ENCODE measurements at places on chromosomes 1 and 21.

- no peak for DNase-seq
These were observed 4.6 kb downstream of the LAMC1 start for GRCh38 chr1:183027791-183028190.

DNA sequence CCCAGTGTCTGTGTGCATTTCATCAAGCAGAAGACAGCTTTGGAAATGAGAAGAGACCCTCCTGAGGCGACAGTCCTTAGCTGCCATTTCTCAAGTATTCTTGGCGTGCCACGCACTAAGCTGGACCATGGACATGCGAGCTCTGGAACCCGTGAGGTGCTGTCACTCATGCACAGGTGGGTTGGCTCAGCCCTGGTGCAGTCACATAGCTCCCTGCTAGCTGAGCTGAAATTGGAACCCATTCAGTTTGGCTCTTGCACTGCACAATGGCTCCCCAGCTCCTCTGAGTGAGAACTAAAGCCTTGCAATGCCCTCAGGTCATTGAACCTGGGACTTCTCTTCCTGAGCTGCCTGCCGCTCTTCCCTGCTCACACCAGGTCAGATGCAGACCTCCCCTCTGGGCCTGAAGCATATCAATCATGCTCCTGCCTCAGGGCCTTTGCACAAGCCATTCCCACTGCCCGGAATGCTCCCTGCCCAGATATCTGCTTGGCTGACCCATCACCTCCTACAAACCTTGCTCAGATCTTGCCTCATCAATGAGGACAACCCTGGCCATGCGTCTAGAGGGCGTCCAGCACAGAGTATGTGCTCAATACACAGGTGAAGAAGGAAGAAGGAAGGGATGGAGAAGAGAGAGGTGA, 6.3 kb upstream of the SRARP start:
- no peak for DNase-seq

GRCh38 chr1:93033029-93033428, 46.1 kb upstream of the MTF2 start:
- no peak for DNase-seq

- DNase-seq: no peak
These were observed 766 bp downstream of the RAP1GAP start for GRCh38 chr1:21668232-21668950.

DNA sequence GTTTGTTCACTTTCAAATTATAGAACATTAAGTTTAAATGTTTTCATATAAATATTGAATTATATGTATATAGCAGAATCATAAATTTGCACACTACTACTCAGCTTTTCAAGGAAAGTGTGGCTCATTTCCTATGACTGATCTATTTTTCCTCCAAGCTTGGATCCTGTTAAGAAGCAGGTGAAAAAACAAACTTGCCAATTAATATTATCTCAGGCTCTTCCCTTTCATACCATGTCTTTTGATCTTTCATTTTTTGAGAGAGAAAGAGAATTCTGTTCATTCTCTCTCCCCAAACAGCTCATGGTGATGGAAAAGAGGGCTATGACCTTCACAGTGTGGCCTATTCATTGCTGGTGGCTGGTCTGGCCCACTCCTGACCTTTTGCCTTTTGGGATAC, 43.7 kb downstream of the SEC16B start:
- no peak for DNase-seq

DNA sequence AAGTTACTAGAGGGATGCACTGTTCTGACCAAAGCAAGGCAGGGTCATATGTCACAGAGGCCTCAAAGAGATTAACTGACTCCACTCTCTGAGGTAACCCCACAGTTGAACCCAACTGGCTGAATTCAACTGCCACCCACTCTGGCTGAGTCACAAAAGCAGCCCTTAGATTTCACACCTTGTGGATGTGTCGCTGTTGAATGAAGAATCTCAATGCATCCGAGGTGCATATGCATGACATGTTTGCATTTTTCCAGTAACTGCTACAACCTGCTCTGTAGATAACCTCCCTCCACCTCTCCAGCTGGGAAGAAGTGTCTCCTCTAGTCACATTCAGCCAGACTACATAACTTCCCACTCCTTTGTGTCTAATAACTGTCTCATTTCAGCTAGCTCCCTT, 27.9 kb upstream of the KIF21B start:
- DNase-seq: no peak

DNA sequence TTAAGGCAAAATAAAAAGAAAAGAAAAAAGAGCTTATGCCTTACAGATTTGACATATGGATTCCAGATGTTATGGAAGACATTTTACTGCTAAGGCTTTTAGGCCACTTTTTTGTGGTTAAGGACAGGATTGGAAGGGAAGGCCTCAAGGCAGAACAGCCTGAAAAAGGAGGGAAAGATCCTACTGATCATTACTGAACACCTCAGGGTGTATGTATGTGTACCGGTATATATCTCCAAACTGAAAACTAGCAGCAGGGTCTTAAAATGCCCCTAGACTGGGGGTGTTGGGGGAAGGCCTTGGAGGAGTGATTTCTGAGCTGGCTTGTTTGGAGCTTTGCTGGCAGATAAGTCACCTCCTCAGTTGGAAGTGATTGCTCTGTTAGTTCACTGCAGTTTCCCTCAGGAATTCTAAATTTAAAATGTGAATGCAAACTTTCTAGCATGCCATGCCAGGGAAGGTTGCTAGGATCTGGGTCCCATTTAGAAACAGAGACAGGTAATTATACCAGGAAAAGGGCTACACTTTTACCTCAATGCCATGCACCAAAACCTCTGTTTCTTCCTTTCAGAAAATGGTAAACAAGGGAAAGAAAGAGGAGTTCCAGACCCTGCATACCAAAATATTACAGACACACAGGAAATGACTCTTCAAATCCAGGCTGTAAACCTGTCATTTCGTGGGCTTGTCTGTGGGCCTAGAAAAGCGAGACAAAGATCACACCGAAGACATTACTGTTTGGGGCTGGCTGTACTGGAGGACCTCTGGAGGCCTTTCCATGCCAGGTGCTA, 15.0 kb downstream of the C1orf52 start:
- peak; percentile 84 for DNase-seq

DNA sequence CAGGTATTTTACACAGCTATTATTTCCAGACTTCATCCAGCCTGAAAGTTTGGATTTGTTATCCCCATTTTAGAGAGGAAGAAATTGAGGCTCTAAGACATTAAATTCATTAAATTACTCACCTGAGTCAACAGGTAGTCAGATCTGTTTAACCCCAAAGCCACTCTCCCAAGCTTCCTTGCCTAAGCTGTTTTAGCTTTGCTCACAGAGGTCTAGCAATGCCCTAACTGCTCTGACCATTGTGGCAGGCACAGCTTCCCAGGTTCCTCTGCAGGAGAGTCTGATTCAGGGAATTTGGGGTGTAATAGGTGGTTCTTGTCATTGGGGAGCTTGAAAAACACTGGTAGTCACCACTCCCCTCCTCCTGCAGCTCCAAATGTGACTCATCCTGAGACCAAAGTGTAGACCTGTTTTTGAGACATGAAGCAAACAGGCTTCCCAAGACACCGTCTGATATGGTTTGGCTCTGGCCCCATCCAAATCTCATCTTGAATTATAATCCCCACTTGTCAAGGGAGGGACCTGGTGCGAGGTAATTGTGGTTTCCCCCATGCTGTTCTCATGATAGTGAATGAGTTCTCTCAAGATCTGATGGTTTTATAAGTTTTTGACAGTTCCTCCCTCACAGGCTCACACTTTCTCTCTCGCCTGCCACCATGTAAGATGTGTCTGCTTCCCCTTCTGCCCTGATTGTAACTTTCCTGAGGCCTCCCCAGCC, 142.8 kb upstream of the DNAH14 start:
- peak; percentile 31 for DNase-seq

DNA sequence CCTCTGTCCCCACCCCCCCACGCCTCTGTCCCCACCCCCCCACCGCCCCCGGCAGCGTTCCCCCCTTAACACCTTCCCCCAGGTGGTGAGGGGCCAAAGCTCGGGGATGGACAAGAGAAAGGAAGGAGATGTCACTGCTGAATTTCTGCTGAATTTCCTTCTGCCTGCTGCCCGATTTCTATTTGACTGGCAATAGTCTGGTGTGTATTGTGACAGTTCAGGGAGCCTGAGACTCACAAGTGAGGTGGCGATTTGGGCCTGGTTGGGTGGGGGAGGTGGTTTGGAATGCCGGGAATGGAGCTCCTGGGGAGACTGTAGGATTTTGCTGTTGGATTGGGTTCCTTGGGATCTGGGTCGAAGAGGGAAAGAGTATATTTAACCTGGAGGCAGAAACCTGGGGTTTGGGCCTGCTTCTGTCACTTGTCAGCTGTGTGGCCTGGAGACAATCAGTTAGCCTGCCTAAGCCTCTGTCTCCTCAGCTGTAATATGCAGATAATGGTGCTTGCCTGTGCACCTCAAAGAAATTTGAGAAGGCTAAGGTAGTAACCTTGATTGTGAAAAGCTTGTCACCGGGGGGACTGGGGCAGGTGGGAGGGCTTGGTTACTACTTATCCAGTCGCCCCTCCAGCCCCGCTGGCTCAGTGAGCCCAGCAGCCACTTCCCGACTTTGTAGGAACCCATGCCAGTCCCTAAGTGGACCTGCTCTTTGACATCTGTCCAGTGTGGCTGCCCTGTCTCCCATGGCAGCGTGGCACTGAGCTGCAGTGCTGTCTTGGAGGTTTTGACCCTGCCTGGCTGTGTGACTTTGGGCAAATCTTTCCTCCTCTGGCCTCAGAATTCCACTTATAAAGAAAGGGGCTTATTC, 7.7 kb upstream of the LMNA start:
- no peak for DNase-seq

- DNase-seq: no peak
These were observed 74.2 kb upstream of the MACF1 start for GRCh38 chr1:39130325-39130724.

DNA sequence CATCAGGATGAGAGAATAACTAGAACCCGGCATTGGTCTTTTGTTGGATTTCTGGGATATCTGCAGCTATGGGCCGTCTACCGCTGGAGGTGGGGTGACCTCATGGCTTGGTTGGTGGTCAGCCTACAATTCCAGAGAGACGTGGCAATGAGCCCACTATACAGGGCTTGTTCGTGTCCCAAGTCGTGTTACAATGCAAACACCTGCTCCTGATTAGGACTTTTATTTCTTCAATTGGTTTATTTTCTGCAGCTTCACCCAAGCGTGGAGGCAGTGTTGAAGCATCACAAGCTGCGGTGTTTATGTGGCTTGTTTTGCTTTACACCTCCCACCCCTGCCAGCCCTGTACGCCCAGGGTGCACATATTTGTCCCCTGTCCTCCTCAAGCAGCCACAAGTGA, 211.7 kb upstream of the TMEM51 start:
- no peak for DNase-seq

GRCh38 chr1:108505763-108506070, 54.2 kb upstream of the EEIG2 start:
- no peak for DNase-seq

- no peak for DNase-seq
These were observed 207.4 kb downstream of the GABPA start for GRCh38 chr21:25942135-25942534.

DNA sequence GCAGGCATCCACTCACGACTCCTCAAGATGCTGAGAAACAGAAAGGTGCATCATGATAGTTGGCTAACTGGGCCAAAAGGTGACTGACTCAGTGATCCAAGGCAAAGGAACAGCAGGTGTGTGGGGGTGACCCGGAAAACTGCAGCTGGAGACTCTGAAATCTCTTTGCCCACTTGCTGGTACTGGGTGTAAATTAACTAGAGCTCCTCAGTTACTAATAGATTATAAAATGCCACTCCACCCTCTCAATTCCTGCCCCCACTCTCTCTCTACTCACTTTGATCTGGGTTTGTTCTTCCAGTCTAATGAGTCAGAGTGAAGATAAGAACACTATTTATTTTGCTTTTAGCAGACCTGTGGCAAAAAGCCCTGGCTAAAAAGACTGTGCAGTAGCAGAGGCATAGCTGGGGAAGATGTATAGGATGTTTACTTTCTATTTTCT, 7.2 kb upstream of the PIGC start:
- DNase-seq: no peak

GRCh38 chr1:40625076-40625475, 40.4 kb downstream of the RIMS3 start:
- DNase-seq: no peak

DNA sequence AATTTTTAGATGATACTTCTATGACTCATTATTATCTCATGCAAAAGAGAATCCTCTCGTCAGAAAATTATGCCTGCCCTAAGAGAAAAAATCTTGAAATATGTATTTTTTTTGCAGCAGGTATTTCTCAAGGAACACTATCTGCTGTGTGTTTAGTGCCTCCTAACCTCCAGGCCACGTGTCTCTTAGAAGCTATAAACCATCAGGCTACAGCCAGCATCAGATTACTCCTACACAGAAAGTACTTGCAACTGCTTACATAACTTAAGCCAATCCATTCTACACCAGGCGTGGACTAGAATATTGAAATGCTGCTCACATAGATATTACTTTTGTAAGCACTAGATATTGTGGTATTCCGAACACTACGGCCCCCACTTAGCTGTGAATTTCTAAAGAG, 933.4 kb downstream of the PLA2G4A start:
- DNase-seq: no peak

GRCh38 chr1:94416901-94417727, 1.1 kb upstream of the ABCD3 start:
- peak; percentile 58 for DNase-seq

GRCh38 chr1:226223786-226224244, 351 bp downstream of the MIXL1 start:
- no peak for DNase-seq

DNA sequence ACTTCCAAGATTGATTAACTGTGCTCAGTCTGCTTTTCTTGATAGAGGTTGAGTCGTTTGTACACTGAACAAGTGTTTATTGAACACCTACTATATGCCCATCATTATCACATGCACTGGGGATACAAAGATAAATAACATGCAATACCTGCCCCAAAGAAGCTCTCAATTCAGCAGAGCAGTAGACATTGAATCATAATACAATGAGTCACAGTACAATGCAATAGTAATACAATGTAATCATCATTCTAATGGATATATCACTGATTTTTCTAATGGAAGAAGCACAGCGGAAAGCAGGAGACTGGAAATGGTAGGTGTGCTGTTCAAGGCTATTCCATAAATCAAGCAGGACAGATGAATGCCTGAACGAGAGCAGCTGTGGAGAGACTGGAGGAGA, 3.7 kb upstream of the SEC16B start:
- DNase-seq: no peak

- DNase-seq: no peak
These were observed 195.6 kb upstream of the ZRANB2 start for GRCh38 chr1:71276466-71276865.

GRCh38 chr1:231626535-231626950, at the start of gene DISC1:
Gene DISC1, plus strand, starts transcription at chr1:231626790. Its CDS starts 78 bp downstream, at chr1:231626868.
- peak; percentile 78 for DNase-seq

GRCh38 chr1:175169286-175170018, 23.1 kb downstream of the KIAA0040 start:
- no peak for DNase-seq

All from fibroblast of skin of left quadriceps (primary cell).